ENCODE measurements at places on chromosomes 3 and 15. TPM values are rescaled to one million over a fixed set of nuclear protein-coding genes. Genes with fewer than 3 reads are reported as not detected.

TTLL13 gene
- 1.4 TPM for total RNA-seq

UQCRC1 gene
- 73.7 TPM for total RNA-seq

ITIH3 gene
- not detected for total RNA-seq

SLC22A14 gene
- total RNA-seq: not detected

ONECUT1 gene
- total RNA-seq: not detected

HTR3E gene
- total RNA-seq: not detected

DNAH12 gene
- total RNA-seq: 0.11 TPM

WDR76 gene
- 17.2 TPM for total RNA-seq

ZIC1 gene
- not detected for total RNA-seq

DNA sequence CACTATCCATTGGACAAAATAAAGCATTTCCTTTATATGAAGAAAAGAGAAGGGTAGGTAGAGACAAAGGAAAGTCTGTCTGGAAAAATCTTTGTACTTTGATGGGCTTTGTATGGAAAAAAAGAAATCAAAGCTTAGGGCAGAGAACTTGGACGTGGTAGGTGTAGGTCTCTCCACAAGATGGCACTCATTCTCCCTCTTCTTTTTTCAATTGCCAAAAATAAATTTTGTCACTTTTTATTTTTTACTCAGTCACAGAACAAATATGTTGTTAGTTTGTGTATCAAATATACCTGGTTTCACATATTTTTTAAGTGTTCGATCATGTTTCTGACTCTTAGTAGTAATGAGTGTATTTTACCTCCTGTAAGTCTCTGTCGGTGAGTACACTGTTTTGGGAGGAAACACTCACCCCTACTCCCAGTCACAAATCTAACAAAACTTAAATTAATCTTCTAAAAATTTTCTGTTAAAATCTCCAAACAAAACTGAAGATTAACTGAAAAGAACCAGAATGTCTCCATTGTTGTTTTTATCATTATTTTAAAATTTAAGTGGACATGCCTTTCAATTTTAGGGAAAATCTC is 415.8 kb upstream of the GOLIM4 start:
- no peak for DNase-seq

DNA sequence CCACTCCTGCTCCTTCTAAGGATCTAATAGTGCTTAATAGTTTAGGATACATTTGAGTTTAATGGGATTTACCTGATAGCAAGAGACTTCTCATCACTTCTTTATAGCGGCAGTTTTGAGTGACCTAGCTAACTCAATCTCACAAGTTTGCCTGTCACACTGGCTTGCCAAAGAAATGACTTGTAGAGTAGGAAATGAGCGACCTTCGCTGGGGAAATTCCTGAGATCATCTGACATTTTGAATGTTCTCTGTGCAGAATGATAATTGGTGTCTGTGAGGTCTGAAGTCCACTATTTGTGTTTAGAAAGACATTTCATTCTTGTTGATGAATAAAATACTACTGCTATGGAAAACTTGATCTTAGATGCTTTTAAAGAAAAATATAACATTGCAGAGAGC is 30.3 kb downstream of the SUCLG2 start:
- DNase-seq: no peak

GRCh38 chr3:41424543-41425300 is 225.4 kb downstream of the CTNNB1 start:
- DNase-seq: no peak

GRCh38 chr3:124786511-124787241 is 56.4 kb downstream of the UMPS start:
- DNase-seq: no peak

- DNase-seq: no peak
These were observed 12.9 kb downstream of the MON1A start for GRCh38 chr3:49916686-49917085.

- no peak for DNase-seq
These were observed 374.7 kb downstream of the TUSC7 start for GRCh38 chr3:117084277-117084676.

GRCh38 chr3:25856902-25857518 is 67.1 kb downstream of the OXSM start:
- DNase-seq: no peak

DNA sequence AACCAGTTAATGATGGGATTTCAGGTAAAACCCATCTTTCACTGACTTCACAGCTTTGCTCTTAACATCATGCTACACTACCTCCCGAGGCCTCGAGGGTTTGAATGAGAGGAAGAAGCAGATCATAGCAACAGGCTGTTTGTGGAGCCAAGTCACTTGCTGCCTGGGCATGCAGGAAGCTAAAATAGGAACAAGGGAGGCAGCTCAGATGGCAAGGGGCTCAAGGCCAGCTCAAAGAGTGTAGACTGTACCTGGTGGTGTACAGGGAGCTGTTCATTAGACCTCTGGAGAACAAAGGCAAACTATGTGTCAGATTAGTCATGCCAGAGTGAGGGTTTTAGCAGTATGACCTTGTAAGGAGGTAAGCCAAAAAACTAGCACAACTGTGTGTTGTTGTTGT is 28.8 kb downstream of the ARRDC4 start:
- DNase-seq: no peak

DNA sequence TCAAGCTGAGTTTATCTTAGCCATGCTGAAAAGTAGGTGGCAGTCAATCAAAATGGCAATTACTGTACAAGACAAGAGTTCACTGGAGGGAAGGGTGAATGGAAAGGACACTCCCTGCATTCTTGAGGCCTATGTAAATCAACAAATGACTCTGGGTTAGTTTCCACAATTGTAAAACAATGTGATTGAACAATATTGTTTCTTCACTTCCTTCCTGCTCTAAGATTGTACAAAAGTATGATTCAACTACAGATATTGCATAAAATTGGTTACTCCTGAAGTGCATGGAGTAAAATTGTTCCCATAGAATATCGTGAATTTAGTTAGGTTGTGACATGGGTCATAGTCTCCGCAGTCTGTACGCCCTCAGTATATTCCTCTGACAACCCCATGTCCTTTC is 277.6 kb downstream of the LPP start:
- no peak for DNase-seq

DNA sequence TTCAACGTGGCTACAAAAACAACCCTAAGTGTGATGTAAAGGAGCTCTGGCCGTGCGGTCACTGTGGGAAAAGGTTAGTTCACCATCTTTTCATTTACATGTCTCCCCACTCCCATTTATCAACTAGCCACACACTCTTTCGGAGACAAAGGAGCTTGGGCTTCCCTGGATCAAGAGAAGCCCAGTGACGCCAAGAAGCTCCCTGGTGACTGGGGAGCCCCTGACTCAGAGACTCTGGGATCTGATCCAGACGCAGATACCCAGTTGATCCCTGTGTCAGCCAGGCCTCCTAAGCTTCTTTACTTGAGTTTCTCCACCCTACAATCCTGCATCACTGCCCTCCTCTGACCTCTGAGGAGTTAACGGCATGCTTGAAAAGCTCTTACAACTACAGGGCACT is 43.9 kb downstream of the HEG1 start:
- DNase-seq: no peak

GRCh38 chr3:14876921-14877333 is 58.2 kb downstream of the FGD5 start:
- DNase-seq: no peak

DNA sequence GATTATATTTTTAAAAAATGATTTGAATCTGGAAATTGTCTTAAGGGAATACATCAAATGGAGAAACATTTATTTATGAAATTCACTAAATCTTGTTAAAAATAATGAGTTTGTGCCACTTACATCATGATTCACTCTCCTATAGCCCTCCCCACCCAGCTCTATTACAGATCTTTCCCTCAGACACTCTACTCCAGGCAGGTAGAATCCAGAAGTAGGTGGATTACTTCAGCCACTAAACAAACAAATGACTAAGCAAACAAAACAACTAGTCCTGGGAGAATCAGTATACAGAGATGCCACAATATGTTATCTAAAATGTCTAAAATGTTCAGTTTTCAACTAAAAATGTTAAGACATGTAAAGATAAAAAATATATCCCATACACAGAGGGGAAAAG is 608.1 kb upstream of the UBE2E2 start:
- DNase-seq: no peak

GRCh38 chr3:149384911-149385321 is 7.5 kb upstream of the TM4SF1 start:
- no peak for DNase-seq

DNA sequence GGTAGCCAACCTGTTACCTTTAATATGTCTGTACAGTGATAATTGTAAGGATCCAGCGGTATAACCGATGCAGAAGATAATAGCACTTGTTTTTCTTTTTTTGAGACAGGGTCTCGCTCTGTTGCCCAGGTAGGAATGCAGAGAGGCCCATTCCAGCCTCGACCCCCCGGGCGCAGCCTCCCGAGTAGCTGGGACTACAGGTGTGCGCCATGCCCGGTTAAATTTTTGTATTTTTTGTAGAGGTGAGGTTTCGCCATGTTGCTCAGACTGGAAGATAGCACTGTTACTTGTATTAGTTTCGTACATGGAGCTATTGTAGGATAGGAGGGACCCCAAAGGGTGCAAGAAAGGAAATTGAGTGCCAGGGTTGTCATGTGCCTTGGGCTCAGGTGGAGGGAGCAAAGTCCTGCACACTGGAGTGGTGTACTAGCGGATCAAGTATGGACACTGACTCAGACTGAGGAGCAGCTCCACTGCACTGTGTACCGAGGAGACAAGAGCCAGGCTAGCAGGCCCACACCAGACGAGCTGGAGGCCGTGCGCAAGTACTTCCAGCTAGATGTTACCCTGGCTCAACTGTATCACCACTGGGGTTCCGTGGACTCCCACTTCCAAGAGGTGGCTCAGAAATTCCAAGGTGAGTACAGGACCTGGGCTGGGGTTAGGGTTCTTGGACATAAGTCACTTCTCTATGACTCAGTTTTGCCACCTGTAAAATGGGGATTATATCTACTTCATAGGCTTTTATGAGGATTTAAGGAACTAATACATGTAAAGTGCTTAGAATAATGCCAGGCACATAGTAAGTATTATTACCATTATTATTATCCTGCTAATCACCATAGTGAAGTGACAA is 1.0 kb downstream of the OGG1 start:
- no peak for DNase-seq

- no peak for DNase-seq
These were observed 7.9 kb downstream of the FAM162A start for GRCh38 chr3:122391681-122392446.

- DNase-seq: no peak
These were observed 15.5 kb upstream of the HOMER2 start for GRCh38 chr15:82968066-82968465.

DNA sequence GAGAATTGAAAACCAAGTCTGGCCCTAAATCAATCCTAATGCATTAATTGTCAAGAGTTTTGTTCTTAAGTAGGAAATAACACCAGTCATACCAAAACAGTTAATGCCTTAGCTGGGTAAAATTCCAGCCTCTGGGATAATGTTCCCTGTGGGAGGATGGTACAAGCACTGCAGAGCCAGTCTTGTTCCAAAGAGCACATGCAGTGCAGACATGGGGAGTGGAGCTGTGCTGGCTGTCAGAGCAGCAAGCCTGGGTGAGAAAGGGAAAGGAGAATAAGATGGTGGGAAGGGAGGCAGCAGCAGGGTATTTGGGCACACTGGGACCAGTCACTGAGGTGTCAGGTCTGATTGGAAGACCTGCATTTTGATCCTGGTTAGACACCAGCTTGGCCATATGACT is 12.1 kb downstream of the ALAS1 start:
- no peak for DNase-seq

GRCh38 chr3:123082370-123083065 is 15.7 kb downstream of the PDIA5 start:
- DNase-seq: no peak

DNA sequence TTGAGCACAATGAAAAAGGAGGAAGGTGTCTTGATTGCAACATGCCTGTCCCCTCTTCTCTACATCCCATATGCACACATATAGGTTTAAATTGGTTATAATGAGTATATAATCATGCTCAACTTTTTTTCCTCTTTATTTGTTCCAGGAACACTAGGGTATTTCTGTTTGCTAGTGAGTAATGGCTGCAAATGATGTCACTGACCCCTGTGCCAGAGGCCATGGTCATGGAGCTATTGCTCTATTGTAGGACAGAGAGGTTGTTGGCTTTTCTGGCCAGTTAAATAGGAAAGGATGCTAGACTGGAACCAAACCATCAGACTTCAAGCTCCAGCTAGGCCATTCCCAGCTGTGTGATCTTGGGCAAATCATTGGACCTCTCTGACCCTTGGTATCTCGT is 9.6 kb downstream of the ARHGEF3 start:
- no peak for DNase-seq

GRCh38 chr15:74123131-74123429 is 7.3 kb upstream of the ISLR2 start:
- no peak for DNase-seq

GRCh38 chr3:47849186-47849698 is 46.3 kb downstream of the DHX30 start:
- DNase-seq: no peak
